ENCODE measurements at places on chromosomes 3 and 15.

DNA sequence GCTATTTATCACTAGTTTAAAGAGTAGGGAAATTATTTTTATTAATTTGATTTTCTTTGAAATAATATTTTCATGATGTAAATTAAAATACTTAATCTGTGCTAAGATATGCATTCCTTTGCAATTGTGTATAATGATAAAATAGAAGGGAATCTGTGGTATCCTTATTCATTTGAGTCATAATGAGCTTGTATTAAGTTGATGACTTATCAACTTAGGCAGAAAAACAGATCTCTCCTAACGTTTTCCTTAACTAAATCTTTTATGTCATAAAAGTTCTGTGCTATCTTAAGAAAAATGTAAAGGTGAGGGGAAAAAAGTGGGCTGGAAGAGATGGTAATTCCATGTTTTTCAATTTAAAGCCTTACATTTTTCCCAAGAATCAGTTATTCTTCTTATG is 1.9 kb downstream of the FGF7 start:
- DNase-seq: no peak

GRCh38 chr15:68277131-68277602 is 378 bp upstream of the FEM1B start:
- DNase-seq: peak; percentile 66

DNA sequence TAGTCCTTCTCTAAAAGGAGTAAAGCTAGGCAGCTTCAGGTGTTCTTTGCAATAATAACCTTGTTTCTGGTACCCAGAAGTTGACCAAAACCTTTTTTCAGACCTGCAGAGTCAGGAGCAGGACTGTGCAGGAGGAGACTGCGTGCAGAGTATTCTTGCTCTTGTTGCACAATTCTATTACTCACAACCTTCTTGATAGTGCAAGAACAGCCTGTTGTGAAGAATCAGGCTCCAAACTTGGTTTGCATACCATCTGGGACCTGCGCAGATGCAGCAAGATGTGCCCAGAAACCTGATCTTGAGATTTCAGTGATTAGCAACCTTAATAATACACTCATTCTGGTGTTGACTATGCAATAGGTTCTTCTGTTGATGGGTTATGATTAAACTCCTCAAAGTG is 111.9 kb downstream of the ATG7 start:
- no peak for DNase-seq

- no peak for DNase-seq
These were observed 2.6 kb upstream of the BCL2A1 start for GRCh38 chr15:79973456-79974195.

GRCh38 chr3:158819282-158819681 is 17.4 kb downstream of the MFSD1 start:
- DNase-seq: no peak

DNA sequence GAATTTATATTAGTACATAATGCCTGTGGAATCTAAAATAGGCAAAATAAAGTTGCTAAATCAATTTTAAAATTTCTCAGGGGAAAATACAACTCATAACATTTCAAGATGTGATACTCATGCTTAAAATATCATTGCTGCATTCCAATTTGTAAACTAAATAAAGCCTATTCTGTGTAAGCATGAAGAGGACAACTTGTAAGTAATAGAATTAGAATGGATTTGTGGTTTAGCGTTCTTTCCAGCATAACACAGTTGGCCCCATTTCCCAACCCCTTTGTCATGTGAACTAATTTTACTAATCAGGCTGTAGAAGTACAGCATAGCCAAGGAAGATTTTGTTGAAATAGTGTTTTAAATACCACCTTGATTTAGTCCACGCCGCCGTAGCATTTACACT is 437.2 kb downstream of the SI start:
- no peak for DNase-seq

GRCh38 chr3:112738366-112738765 is 97.4 kb upstream of the CCDC80 start:
- no peak for DNase-seq

DNA sequence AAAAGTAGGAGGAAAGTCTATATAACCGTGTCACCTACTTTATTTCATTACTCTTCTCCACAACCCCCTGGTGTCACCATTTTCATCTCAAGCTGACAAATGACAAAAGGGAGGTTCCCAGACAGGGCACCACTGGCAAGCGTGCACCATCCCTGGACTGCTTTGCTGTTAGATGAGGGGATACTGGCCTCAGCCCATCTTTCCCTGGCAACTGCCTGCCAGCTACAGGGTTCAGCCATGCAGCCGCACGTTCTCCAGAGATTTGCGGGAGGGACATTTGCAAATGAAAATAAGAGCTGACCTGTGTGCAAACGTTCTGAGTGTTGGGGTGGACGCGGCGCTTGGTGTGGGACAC is 660 bp downstream of the UROC1 start:
- DNase-seq: no peak

DNA sequence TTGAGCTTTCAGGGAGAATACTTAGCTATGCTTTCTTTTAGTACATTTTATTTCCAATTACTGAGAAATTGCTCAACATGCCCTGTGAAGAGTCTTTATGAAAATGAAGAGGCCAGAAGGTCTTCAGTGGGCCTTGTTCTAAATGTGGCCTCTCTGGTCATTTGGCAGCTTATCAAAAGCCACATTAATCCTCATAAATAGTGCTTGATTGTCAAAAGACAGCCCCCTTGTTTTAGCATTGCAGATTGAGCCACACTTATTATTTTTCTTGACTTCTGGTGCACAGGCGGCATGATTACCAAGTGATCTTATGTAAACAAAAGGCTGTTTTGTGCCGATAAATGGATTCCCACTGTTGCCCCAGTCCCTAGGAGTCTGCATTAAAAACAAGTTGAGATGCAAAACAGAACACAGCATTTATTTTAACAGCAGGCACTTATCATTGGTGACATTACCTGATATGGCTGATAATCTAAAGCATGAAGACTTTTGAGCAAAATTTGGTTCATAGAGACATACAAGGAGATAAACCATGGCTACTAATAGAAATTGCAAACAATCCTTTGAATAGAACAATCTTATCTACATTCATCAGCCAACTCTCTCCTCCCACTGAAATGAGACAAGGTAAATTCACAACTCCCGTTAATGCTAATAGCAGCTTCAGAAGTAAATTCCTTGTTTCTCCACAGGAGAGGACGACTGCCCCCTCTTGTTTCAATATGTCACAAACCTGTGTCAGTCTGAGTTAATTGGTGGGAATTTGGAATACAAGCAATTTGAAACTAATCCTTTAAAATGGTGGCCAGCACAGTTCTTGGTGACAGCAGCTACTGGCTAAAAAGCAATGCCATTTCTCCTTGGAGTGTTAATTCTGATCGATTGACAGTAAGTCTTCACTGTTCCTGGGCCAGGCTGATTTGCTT is 194.3 kb downstream of the NSUN3 start:
- no peak for DNase-seq

GRCh38 chr3:50326182-50326541 is 1.9 kb downstream of the TUSC2 start:
- no peak for DNase-seq

DNA sequence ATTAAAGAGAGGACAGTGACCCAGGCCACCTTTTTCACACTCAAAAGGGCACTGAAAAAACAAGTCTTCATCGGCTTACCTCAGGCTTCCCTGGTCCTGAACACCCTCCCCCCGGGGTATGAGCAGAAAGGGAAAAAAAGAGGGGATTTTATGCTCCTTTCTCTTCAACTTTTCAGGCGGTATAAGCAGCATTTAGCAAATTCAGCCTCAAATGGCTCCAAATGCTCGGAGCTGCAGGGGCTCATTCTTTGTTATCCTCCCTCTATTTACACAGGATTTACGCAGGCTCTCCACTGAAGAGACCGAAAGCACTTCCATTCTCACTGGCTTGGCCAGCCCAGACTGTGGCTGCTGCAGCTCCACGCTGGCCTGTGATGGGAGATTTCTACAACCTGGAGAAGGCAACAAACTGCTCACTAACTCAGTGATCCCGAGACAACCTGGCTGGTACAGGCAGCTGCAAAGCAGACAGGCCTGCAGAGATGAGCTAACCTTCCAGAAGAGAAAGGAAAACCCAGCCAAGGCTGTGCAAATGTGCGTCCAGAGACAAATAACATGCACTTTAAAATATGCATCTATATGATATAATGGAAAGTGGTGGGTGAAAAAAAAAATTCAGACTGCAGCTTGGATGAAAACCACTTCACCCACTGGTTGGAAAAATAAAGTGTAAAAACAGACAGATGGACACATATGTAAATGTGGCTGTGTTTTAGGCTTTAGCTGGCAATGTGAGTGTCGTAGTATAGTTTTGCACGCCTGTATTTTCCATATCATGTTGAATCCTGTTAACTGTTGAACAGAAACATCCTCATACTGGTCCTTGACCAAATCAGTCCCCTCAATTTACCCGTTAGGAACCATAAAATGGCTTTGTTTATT is 54.2 kb downstream of the MEIS2 start:
- DNase-seq: peak; percentile 25
